Progenitor cell of endocrine pancreas (in vitro differentiated cells): ENCODE measurements at places on chromosomes 1 and 21.
A peak's percentile ranks its signal among the peaks of the same experiment; 100 is the strongest.

DNA sequence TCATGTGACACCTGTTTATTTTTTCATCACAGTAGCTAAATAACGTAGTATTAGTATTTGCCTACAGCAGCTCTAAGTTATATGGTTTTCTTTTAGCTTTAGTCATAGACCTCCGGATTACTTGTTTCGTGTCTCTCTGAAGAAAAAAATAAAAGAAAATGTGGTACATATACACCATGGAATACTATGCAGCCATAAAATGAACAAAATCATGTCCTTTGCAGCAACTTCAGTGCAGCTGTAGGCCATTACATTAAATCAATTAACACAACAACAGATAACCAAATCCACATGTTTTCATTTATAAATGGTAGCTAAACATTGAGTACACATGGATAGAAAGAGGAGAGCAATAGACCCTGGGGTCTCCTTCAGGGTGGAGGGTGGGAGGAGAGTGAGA lies 142.7 kb downstream of the MAGI3 start:
- no peak for DNase-seq

DNA sequence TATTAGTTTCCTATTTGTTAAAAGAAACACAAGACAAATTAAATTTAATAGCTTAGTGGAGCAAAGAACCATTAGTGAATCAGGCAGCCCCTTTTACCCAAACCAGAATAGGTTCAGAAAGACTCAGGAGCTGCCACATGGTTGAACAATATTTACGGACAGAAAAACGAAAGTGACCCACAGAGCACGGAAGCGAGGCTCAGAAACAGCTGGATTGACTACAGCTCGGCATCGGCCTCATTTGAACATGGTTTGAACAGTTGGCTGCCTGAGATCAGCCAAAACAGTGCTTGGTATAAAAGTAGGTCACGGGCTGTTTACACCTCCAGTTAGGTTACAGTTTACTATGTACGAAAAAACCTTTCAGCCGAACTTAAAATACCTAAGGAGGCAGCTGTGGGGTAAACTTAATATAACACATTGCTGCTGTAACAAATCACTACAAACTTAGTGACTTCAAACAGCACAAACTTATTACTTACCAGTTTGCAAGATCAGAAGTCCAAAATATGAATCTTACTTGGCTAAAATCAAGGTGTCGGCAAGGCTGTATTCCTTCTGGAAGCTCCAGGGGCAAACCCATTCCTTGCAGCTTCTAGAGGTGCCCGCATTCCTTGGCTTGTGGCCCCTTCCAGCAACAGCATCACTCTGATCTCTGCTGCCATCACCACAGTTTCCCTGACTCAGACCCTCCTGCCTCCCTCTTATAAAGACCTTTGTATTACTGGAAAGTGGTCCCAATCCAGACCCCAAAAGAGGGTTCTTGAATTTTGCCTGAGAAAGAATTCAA lies 11.8 kb downstream of the PADI4 start:
- no peak for DNase-seq

- peak; percentile 5 for DNase-seq
These were observed at the start of gene KRTAP10-1 for GRCh38 chr21:44539991-44540666. Gene KRTAP10-1, minus strand, starts transcription at chr21:44540195. Its CDS starts 45 bp downstream, at chr21:44540150.

GRCh38 chr1:177310326-177310725 lies 139.6 kb downstream of the BRINP2 start:
- DNase-seq: no peak

GRCh38 chr1:220879076-220879508 lies at the start of gene HLX:
Gene HLX, plus strand, starts transcription at chr1:220879443. Its CDS starts 415 bp downstream, at chr1:220879858.
- no peak for DNase-seq

DNA sequence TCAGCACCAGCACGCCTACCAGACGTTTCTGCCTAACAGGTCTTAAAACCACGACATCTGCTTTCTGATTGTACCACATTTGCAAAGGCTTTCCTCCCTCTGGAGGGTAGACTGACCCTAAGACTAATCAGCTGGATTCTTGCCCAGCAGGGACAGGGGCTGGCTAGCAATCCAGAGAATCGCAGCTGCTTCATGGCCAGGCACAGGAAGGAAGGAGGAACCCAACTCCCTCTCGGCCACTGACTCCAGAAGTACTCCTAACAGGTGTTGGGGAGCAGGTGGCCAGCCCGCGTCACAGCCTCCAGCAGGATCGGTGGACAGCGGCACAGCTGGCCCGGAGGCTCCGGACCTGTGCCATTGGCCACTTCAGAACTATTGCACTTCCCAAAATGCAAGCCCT lies 180.8 kb downstream of the NPHP4 start:
- no peak for DNase-seq

DNA sequence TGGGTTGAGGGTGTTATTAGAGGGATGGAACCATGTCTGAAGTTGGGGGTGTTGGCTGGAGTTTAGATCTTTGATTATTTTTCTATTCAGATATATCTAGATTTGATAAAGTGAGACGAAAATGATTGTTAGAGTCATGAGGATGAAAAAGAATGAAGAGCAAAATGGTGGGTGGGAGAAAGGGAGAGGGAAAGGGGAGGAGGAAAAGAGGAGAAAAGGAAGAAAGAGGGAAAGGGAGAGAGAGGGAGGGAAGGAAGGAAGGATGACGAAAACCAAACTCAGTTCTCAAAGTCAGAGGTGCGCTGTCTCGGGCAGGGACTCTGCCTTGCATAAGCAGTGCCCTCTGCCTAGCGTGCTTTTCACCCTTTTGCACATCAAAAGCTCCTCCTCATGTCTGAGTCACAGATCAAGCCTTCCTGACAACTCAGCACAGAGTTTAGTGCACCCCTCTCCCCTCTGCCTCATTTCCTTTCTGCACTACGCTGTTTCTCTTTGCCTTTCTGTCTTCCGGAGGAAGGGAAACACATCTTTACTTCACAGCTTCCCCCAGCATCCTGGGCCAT lies 225.8 kb upstream of the PROX1 start:
- no peak for DNase-seq

DNA sequence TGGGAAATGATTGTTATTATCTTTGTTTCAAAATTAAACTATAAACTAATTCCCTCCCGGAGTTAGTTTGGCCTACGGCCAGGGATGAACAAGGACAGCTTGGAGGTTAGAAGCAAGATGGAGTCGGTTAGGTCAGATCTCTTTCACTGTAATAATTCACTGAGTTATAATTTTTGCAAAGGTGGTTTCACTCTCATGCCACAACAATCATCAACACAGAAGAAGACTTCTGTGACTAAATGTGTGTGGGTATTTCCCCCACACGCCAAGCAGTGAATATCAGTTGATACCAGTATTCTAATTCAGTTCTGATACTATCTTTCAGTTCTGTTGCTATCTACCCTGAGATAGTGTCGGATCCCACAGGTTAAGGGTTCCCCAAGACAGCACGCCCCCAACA lies 215.1 kb downstream of the S1PR1 start:
- no peak for DNase-seq

DNA sequence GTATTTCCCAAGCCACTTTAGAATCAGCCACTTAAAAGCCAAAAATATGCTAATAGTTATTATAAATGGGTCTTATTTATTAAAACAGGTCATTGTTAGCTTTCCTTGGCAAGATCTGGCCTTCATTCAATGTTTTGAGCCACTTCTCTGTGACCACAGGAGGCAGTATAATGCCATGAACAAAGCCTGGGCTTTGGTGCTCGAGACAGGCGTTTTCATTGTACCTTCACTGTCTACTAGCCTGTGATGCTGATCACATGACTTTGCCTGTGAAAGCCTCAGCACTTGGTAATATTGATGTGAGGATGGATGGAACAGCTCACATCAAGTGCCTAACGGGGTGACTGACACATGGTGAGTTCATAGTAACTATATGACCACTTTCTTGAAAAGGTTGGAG lies 217.0 kb downstream of the RWDD3 start:
- DNase-seq: no peak

GRCh38 chr1:37540036-37540785 lies 13.9 kb downstream of the SNIP1 start:
- no peak for DNase-seq

GRCh38 chr1:230864441-230864840 lies 3.9 kb downstream of the C1orf198 start:
- DNase-seq: no peak

DNA sequence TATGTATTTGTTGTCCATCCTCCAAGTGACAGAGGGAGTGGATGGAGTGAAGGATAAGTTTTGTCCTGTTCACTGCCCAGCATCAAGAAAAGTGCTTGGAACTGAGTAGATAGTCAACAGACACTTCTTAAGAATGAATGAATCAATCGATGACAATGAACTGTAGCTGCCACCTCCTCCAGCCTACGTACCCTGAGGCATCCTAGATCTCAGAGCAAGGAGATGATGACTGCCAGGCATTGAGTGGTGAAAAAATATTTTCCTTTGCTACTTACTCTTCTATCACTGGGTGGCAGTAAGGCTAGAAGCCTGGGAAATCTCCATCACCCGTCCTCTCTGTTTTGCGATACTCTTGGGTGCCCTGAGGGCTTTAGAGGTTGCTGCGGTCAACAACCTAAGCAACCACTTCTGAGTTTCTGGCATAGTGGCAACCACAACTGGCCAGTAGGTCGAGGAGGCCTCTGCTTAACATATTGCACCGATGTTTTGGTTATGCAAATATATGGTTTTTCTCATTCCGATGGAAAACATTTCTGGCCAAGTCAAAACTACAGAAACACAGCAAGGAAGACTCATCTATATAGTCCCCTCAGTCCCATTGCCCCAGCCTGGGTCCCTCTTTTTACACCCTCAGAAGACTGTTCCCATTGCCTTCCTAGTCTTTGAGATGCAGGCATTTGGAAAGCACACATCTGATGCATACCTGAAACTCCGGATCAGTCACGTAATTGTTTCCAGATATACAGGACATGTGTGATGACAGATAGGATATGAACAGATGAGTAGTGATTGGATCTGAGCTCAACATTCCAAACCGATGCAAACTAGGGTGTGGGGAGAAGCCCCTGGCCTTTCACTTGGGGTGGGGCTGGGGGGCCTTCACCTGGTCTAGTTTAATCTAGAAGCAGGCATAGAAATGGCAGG lies 136.8 kb downstream of the RUNX1 start:
- no peak for DNase-seq

DNA sequence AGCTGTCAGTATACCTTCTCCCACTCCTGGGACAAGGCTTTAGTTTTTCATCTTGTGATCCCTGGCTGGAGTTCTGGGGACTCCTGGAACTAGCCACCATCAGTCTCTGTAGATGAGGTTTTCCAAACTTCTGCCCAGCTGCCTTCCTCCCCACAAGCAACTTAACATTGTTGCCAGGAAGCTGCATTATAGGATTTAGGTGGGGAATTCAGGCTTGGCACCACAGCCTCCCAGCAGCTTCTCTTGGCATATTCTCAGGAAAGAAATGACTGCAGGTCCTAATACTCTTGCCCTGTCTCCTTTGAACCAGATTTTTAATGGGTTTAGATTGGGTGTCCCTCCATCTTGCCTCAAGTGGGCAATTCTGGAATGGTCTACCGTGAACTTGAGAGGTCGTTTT lies 18.6 kb upstream of the KCNQ4 start:
- no peak for DNase-seq

- no peak for DNase-seq
These were observed 1.4 kb upstream of the ZNF326 start for GRCh38 chr1:89993541-89993940.
